ENCODE measurements at places on chromosomes 3 and 15. TPM values are rescaled to one million over a fixed set of nuclear protein-coding genes. Genes with fewer than 3 reads are reported as not detected.

DNA sequence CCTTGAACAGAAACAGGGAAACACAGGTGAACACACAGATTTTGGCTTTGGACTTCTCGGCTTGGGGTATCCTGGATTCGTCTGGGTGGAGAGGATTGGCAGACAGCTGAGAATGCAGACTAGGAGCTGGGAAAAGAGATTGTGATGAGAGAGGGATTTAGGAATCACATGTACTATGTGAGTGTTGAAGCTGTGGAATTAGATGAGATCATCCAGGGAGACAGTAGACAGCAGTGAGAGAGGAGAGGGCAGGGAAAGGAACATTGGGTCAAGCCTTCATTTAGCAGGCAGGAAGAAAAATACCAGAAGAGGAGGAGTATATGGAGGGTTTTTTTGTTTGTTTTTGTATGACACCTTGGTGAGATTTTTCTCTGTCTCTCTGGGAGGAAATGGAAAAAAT, 262.1 kb upstream of the TBL1XR1 start:
- no peak for DNase-seq

- no peak for DNase-seq
Observed at GRCh38 chr15:55824857-55825613, 82.1 kb upstream of the PRTG start.

- DNase-seq, result no peak
Observed at GRCh38 chr15:65772930-65773329, 19.2 kb downstream of the DENND4A start.

- no peak for DNase-seq
Observed at GRCh38 chr3:130081351-130081881, at the start of gene ALG1L2. Gene ALG1L2, plus strand, starts transcription at chr3:130081831. Its CDS starts 186 bp downstream, at chr3:130082017.

- no peak for DNase-seq
Observed at GRCh38 chr15:58139989-58140522, 1.9 kb downstream of the AQP9 start.

GRCh38 chr15:39135989-39136388, 444.9 kb upstream of the THBS1 start:
- no peak for DNase-seq

DNA sequence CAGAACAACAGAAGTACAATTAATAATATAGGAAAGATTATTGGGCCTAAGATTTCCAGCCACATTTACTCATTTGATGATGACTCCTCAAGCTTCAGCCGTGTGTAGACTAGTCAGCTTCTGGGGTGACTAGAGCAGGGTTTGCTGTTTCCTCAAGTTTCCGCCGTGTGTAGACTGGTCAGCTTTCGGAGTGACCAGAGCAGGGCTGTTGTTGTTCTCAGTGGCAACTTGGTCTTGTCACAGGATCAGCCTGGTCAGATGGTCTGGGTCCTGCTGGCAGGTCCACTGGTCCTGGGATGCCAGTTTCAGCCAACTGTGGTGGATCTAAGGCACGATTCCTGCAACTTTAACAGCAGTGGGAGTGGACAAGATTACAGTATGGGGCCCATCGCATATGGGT, 21.8 kb upstream of the NOX5 start:
- DNase-seq, result no peak

DNA sequence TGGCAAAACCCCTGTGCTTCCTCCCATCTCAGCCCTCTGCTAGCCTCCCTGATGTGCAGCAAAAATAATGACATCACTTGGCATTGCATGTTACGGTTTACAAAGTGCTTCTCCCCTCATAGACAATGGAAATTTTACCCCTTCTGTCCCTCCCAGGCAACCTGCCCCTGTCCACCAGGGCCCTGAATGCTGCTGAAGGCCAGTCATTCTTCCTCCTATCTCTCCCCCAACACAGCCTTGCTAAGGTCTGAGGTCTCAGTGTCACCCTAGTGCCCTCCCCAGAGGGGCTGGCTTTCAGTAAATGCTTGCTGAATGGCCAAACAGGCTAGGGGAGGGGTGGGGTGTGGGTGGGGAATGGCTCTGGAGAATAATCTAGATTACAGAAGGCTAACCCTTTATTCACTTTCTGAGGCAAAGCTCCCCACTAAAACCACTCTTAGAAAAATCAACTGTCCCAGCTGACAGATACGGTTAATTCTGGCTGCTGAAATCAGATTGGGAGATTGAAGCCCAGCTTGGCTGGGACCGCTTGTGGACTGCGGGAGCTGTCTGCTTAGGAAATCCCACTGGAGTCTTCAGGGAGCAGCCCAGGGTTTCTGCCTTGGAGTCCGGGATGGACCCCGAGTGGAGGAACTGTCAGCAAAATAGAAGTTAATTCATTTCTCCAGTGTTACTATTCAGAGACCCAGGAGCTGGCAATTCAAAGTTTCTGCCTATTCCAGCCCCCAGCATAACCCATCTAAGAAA, 22.9 kb downstream of the ANP32A start:
- no peak for DNase-seq

GRCh38 chr15:80931721-80932512, 57.7 kb downstream of the MESD start:
- DNase-seq, result no peak

The PCOLCE2 gene
- 2.5 TPM for polyA plus RNA-seq

The FOXL2NB gene
- polyA plus RNA-seq, result not detected

The CNOT10 gene
- polyA plus RNA-seq, result 11.1 TPM

The EIF2A gene
- polyA plus RNA-seq, result 46.4 TPM

The POPDC2 gene
- polyA plus RNA-seq, result 6.7 TPM

The EPHA6 gene
- polyA plus RNA-seq, result 0.59 TPM
